ENCODE measurements at places on chromosomes 11 and 22.

DNA sequence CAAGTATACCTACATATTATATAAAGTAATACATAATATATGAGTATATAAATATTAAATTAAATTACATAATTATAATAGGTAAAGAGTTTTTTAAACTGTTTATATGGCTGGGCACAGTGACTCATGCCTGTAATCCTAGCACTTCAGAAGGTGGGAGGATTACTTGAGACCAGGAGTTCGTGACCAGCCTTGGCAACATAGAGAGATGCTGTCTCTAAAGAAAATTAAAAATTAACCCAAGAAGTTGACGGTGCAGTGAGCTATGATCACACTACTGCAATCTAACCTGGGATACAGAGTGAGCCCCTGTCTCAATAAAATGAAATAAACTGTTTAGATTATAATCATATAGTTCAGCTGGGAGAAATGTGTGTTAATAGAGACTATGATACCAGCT lies 363.0 kb downstream of the DDX10 start:
- no peak for DNase-seq

DNA sequence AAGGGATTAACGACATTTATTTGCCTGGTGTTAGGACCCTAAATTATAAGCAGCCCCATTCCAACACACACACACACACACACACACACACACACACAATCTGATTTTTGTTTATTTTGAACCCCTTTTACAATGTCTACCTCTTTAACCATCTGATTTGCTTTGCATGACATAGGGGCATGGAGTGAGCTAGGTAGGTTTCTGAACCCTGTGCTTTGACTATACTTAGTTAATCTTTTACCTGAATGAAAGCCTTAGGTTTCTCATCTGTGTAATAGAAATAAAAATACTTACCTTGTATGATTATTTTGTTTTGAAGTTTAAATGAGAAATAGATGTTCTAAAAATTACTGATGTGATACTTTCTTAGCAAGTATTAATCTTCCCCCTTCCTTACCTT lies 94.7 kb upstream of the FOLH1 start:
- DNase-seq, result no peak

DNA sequence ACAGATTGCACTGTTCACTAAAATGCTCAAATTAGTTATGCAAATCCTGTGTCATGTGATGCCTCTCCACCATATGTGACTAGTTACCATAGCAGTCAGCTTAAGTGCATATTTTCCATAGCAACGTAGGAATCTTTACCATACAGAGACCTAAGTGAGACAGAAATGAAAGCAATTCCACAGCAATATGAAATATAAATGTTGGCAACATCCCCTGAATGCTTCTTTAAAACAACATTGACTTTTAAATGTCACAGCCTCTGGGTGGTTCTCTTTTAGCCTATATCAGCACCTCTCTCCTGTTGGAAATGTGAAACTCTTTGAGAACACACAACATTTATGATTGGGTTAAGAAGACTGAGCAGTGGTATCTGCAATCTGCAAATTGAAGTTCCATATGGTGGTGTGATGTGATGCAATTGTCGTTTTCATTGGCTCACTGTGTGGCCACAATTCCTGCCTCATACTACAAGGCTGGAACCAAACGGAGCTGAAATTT lies 814.6 kb downstream of the DLG2 start:
- peak; percentile 66 for DNase-seq

DNA sequence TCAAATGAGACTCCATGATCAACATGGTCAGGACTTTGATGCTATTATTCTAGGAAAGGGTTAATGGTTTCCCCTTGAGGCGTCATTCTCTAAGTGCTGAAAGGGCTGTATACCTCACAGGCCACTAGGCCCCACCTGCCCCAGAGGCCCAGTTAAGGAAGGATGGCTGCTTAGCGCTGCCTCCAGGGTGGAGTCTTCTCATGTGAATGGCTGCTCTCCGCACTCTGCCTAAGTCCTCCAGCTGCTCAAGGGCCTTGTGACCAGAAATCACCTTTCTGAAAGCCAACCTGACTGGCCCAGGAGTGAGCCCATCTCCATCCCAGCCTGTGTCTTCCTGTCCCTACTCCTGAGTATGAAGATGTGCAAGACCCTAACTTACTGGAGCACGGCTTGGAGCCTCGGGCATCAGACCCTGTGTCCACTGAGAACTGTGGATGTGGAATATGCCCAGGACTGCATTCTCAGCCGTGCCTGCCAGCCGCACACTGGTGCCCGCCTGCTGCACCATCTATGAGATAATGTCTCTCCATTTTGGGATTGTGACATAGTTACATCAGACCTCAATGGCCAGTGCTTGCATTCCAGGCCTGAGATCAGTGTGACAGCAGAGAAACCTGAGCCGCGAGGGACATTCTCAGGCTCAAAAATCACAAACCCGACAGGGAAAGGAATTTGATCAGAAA lies 51.0 kb downstream of the SNX19 start:
- no peak for DNase-seq

DNA sequence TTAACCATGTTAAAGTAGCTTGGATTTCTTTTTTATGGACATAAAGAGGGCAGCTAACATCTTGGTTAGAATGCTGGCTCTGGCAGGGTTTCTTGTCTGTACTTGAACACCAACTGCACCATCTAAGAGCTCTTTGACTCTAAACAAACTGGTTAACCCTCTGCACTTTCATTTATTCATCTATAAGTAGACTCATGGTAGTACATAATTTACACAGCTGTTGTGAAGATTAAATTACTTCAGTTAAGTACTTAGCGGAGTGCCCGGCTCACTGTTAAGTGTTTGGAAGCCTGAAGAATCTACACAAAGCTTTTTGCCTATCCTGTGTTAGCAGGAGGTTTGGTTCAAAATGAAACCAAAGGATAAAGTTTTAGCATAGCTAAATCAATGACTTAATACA lies 846.2 kb upstream of the API5 start:
- DNase-seq, result no peak

GRCh38 chr11:9001736-9002135 lies 2.1 kb downstream of the NRIP3 start:
- DNase-seq, result peak; percentile 44

- DNase-seq, result no peak
Measured at GRCh38 chr11:27414644-27415043, 51.6 kb upstream of the CCDC34 start.

- no peak for DNase-seq
Measured at GRCh38 chr22:47512617-47513016, 750.2 kb downstream of the TBC1D22A start.

DNA sequence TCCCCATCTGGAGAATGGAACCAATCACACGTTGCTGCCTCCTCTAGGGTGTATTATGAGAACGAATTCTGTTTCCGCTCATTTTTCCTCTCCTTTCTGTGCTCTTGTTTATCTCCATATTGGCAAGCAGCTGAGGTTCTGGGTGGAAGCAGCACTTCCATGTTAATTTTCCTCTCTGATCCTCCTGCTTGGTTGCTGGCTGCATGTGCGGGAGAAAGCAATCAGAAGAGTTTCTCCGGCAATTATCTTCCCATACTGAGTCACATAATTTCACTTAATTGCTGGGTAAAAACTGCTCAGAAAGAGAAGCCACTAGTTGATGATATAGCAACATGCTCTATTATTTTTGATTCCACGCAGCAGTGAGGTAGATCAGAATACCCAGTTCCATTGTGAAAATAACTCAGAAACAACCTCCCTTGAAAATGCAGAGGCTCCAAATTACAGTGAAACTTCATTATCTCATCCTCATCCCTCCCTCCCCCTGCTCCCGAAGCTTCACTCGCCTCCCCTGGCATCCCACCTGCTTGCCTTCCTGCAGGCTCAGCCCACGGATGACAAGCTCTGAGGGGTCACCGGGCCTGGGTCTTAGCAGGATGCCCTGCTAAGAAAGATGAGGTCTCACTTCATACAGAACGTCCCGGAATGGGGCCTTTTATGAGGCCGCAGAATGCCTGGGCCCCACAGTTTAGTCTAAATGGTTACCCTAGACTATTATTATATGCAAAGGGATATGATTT lies 20.4 kb downstream of the FXYD6 start:
- no peak for DNase-seq

- DNase-seq, result no peak
Measured at GRCh38 chr11:88327462-88328143, 9.9 kb downstream of the CTSC start.

DNA sequence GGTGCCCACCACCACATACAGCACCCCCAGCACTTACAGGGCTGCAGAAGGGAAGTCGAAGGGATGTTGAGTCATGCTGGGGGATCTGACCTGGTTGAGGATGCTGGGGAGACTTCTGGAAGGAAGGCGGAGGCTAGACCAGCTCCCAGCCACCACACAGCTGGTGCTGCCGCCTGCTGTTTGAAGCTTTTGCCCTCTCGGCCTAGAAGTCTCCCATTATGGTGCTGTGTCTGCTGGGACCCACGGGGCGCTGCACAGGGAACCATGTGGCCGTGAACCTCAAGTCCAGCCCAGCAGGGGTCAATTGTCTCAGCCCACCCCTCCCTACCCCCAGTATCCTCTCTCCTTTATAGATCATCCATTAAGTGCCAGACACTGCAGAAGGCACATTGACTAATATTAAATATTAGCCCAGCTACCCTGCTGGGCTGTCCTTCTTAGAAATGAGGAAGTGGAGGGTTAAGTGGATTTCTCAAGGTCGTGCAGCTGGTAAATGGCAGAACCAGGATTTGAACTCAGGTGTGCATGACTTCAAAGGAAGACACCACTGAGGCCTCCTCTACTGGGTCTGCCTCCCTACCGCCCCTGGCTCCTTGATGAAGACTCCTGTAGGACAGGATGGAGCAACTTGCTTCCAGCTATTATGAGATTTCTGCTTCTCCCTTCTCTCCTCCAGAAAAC lies 49.7 kb downstream of the CYTH4 start:
- DNase-seq, result no peak

GRCh38 chr11:133046252-133046651 lies 486.0 kb downstream of the OPCML start:
- no peak for DNase-seq

DNA sequence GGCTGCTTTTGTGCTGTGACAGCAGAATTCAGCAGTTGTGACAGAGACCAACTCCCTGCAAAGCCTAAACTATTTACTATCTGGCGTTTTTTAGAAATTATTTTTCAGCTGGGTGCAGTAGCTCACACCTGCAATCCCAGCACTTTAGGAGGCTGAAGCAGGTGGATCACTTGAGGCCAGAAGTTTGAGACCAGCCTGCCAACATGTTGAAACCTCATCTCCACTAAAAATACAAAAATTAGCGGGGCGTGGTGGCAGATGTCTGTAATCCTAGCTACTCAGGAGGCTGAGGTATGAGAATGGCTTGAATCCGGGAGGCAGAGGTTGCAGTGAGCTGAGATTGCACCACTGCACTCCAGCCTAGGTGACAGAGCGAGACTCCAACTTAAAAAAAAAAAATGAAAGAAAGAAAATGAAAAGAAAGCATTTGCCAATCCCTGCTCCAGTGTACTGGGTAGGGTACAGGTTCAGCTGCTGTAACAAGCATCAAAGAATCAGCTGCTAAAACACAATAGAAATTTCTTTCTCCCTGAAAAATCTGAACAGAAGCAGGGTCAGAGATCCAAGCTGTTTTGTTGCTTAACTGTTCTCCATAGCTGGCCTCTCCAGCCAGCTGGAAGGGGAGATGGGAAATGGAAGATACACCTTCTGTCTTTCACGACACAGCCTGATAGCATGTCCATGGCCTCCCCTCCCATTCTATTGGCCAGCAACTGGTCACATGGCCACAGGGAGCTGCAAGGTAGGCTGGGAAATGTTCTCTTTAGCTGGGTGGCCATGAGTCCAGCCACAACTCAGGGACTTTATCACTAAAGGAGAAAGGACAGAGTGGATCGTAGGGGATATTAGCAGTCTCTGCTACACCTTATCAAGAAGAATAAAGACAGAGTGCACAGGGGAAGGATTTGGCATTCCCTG lies 8.5 kb upstream of the NCF4 start:
- no peak for DNase-seq

- DNase-seq, result peak; percentile 28
Measured at GRCh38 chr11:44270403-44271273, 39.3 kb downstream of the ALX4 start.

GRCh38 chr22:40758390-40758789 lies 60.8 kb downstream of the SLC25A17 start:
- DNase-seq, result no peak

DNA sequence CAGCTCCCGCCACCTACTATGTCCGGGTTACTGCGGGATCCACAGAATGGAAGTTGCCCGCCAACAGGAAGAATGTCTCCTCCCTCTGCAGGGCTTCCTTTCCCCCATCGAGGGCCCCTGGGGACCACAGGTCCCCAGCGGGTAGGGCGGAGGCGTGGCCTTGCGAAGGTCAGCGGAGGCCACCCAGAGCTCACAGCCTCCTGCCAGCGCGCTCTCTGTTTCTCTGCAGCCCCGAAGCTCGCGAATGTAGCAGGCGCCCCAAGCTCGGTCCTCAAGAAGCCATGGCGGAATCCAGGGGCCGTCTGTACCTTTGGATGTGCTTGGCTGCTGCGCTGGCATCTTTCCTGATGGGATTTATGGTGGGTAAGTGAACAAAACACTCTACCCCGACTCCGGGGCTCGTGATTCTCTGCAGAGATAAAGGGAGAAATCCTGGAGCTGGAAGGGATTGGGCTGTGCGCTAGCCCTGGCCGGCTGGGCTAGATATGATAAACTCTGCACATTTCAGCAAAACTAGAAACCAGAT lies at the start of gene NAALAD2:
TSS of gene NAALAD2 (plus strand) at position 186 of the 526 bp plus-strand sequence. CDS start at position 282, 96 bp downstream.
- DNase-seq, result peak; percentile 6

GRCh38 chr11:2118677-2119076 lies 20.5 kb downstream of the IGF2 start:
- DNase-seq, result peak; percentile 36

DNA sequence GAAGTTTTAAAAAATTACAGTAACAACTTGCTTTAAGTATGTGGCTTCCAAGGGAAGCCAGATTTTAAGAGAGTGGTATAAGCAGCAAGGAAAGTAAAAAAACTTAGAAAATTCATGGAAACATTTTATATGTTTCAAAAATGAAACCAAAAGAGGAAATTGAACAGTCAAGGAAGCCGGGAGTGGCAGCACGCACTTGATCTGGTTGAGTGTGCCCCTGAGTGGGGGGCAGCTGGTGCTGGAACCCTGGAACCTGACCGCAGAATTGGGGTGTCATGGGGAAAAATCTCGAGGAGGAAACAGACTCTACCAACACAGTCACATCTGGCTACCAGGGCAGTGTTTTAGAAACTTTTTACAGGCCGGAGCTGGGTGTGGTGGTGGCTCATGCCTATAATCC lies 14.0 kb downstream of the MICALL1 start:
- DNase-seq, result no peak

GRCh38 chr11:22749536-22749935 lies 80.1 kb downstream of the SVIP start:
- DNase-seq, result no peak

GRCh38 chr11:104897891-104898684 lies at the start of gene CASP12:
Gene CASP12 (minus strand): TSS chr11:104898460.
- no peak for DNase-seq

DNA sequence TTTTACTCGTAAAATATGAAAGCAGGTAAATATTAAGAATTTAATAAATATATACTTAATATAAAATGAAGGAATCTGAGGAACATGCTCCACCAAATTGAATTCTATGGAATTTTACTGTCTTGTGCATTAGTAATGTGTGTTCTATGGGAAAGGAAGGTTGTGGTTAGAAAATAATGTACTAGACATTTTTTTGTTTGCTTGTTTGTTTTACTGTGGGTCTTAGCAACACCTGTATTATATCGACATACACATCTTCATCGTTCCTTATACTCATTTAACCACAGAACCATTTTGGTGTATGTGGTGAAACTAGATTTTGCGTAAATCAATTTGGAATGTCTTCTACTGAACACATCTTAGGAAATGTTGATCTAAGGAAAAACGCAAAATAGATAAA lies 114.1 kb upstream of the MTMR2 start:
- no peak for DNase-seq

- no peak for DNase-seq
Measured at GRCh38 chr22:50220603-50221409, 20.0 kb downstream of the SELENOO start.

GRCh38 chr11:29214833-29215232 lies 802.0 kb downstream of the KCNA4 start:
- DNase-seq, result no peak
